ENCODE measurements at places on chromosomes 2 and 18.

- DNase-seq: no peak
Measured at GRCh38 chr18:79403723-79404566, 8.2 kb downstream of the NFATC1 start.

DNA sequence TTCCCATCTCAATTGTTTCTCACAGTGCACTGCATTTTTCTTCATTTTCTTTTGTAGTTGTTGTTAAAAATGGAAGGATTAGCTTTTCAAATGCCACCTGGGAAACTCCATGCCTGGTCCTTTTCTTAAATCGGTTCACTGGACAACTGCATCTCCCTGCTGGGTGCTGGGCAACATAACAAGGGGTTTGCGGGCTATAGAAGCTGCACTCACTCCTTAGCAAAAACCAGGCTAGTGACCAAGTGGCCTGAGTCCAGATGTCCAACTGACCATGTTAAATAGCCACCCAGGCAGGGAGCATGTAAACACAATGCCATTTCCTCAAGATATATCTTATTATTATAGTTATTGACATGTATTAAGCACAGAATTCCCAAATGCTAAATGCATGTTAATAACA lies 264.9 kb downstream of the ICOS start:
- no peak for DNase-seq

GRCh38 chr2:15772086-15772595 lies 168.2 kb upstream of the MYCN start:
- no peak for DNase-seq

DNA sequence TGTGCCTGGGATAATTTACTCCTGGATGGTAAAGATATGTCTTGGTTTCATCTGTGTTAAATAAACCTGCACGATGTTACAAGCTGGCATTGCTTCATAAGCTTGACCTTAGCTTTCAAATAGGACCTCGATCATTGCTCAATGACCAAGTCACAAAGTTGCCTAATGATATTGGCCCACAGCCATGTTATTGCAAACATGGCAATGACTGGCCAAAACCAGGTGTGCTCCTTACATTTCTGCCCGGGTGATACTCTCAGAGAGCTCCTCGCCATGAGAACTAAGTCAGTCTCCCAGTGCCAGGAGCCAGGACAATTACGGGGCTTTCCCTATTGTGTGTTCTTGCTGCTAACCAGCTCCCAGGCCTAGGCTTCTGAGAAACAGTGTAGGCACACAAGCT lies 72.5 kb upstream of the CYP1B1 start:
- DNase-seq: no peak

- DNase-seq: no peak
Measured at GRCh38 chr2:27714053-27714452, 50.4 kb downstream of the SLC4A1AP start.

DNA sequence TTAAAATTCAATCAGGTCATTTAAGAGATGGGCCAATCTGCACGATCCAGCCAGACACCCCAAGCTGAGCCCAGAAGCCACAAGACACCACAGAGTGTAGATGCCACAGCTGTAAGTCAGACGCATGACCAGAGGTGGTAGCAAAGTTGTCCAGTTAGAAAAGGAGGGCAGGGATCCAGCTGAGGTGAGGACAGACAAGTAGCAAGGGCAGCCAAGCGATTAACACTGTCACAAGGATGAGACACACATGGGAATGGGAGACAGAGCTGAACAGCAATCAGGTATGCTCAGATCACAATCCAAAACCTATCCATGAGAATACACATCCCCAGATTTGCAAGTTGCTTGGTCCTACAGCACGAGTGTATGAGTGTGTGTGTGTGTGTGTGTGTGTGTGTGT lies 143.4 kb upstream of the STK17B start:
- DNase-seq: no peak

- peak; percentile 72 for DNase-seq
Measured at GRCh38 chr2:240232961-240233884, 92.8 kb upstream of the OTOS start.

DNA sequence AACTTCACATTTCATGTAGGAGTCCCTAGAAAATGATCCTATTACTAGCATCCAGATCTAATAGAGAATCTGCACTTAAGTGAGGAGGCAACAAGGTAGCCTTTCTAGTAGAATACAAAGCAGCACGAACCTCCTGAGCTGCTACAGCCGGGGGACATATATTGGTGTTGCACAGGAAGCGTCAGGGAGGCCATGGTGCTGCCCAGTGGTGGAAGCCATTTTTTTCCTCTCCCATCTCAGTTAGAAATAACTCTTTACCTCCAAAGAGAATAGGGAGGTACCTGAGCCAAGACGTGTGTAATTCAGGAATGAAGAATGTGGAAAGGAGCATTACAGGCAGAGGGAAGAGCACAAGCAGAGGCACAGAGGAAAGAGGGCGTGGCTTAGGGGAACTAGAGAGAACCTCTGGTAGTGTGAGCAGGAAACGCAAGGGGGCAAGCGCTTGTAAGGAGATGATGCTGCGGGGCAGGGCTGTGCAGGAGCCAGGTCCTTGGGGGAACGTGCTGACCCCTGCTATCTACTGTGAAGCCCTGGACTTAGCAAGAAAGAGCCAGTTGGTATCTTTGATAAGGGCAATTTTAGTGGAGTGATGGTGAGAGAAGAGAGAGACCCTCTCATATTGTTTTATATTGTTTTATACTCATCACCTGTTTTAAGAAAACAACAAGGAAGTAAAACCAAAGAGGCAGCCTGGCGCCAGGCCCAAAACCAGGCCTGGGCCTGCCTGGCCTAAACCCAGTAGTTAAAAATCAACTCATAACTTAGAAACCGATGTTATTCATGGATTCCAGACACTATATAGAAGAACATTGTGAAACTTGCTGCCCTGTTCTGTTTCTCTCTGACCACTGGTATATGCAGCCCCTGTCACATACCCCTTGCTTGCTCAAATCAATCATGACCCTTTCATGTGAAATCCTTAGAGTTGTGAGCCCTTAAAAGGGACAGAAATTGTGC lies 50.0 kb upstream of the TTC39C start:
- DNase-seq: no peak

GRCh38 chr18:77803024-77803423 lies 553.4 kb downstream of the GALR1 start:
- no peak for DNase-seq

- no peak for DNase-seq
Measured at GRCh38 chr2:199784512-199784911, 66.5 kb downstream of the FTCDNL1 start.

- DNase-seq: no peak
Measured at GRCh38 chr2:231732604-231733003, 24.3 kb downstream of the PTMA start.

DNA sequence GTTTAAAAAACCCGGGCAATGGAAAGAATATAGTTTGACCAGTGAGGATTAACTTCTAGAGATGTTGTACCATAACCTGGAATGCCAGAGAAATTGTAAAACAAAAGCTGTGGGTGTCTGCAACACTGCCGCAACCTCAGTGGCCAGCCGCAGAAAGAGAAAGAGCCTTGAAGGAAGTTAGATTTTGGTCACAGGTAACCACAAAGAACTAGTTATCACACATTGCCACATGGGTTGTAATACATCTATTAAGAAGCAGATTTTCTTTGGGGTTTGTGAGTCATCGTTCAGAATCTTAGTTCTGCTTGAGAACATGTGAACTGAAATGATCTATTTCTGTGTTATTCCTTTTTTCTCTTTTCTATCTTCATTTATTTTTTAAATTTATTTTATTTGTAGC lies 222.9 kb upstream of the AGAP1 start:
- no peak for DNase-seq

GRCh38 chr18:55988537-55988936 lies 400.5 kb upstream of the TCF4 start:
- DNase-seq: no peak

DNA sequence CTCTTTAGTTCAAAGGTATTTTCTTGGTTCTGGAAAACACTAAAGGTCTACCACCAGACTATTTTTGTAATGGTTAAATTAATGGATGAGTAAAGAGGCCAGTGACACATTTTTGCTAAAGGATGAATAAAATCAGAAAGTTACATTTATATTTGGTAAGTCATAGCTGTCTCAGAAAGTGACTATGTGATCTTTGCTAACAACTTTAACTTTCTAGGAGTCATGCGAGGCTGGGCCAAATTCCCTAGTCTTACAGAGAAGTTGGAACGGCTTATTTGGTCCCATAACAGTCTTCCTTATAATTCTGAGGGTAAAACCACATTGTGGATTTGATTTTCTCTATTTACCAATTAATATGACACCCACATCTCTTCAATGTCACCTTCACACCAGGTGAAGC lies 198.1 kb downstream of the PDE1A start:
- no peak for DNase-seq

DNA sequence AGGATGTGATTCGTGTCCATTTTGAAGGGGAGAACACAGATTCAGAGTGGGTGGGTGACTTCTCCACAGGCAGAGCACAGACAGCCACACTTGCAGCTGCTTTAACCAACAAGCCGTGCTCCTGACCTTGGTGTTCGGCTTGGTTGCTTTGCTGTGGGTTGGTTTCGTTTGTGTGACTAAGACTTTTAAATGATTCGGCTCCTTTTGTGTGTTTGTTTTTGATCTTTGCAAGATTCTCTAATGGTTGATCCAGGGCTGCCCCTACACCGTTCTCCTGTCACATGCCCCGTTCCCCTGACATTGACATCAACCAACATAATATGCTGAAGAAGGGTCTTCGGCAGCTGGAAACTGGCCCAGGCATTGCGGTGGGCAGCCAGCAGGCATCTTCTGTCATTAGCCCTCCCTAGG lies 95.9 kb upstream of the MBOAT2 start:
- no peak for DNase-seq

DNA sequence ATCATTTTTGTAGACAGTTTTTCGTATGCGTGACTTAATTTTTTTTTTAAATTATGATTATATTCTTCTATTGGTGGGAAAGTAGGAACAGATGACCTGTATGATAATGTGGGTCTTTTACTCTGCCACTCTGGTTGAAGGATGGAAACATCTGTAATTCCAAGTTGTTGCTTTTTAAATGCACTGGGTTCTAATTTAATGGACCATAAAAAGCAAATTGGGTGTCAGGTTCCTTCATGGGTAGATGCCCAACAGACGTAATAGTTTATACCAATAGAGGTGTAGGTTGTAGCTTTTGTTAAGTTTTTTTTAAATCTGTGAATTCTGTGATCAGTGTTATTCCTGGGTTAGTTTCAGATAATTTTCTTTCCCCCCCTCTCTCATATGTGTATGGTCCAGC lies 117.6 kb downstream of the MAP4K4 start:
- DNase-seq: no peak

- DNase-seq: no peak
Measured at GRCh38 chr2:120511947-120512710, 166.2 kb downstream of the INHBB start.

DNA sequence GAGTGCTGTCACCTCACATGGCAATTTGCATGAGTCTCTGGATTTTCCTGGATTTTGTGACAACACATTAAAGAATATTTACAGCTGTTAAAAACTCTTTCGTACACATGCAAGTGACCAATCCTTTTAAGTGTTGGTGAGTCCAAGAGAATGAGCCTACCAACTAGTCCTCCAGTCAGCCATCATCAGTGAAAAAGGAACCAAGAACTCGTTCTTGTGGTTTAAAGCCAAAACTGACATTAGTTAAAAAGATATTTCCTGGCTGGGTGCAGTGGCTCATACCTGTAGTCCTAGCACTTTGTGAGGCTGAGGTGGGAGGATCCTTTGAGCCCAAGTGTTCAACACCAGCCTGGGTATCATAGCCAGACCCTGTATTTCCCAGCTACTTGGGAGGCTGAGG lies 215.4 kb upstream of the ITGA4 start:
- no peak for DNase-seq

DNA sequence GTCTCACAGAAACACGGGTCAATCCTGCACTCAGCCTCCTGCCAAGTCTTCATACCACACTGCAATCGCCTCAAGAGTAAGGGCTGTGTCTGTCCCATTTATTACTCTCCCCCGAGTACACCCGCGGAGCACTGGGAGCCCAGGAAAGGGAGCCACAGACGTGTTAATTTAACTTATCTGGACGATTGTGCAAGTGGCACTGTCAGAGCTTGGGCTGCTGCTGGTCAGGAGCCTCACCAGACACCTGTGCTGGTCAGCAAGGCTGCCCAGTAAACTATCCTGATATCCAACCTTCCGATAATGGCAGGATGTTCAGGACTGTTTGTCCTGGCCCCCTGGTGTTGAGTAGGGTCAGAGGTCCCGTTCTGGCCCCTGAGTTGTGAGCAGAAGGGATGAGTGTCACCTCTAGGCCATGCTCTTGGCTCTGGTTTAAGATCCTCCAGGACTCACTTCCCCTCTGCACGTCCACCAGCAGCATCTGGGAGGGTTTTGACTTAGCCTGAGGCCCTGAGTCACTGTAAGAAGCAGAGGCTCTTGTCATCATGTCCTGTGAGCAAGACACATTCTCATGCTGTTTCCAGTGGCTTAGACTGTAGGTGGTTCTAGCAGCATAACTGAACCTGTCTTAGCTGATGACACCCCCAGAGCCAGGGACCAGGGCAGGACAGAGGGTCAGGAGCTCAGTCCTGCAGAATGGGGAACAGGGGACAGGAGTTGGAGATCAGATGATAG lies 82.5 kb upstream of the ARL4C start:
- DNase-seq: no peak

DNA sequence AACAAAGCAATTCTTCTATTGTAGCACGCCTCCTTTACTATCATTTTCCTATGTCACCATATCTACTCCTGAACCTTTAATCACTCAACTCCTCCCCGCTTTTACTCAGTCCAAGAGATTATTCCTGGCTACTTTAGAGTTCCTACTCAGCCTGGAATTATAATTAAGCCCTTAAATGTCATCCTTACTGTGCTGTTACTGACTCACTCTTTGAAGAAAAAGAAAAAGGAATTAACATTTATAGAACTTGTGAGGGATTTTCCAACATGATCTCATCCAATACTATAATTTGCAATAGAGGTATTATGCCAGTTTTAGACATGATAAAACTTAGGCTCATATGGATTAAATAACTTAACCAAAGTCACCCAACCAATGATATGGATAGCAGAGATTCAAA lies 61.7 kb downstream of the CCDC88A start:
- DNase-seq: no peak

DNA sequence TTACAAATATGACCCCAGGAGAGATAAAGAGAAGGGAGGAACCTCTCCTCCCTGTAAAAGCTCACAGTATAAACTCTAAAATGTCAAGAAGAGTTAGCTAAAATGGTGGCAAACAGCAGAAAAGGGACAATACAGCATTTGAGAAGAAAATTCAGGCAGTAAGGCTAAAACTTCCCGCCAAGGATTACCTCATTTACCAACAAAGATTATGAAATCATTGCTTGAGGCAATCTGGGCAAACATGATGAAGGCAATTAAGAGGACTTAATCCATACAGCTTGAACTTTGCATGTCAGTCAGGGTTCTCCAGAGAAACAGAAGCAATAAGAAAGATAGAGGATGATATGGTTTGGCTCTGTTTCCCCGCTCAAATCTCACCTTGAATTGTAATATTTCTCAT lies 81.4 kb downstream of the CMPK2 start:
- DNase-seq: no peak

- peak; percentile 14 for DNase-seq
Measured at GRCh38 chr2:47905386-47906156, 727 bp downstream of the FBXO11 start.

- no peak for DNase-seq
Measured at GRCh38 chr18:72674710-72675109, 130.6 kb upstream of the CBLN2 start.

- DNase-seq: no peak
Measured at GRCh38 chr2:48129293-48129950, 223.1 kb upstream of the FBXO11 start.
